ENCODE measurements at places on chromosomes 2 and 18.

DNA sequence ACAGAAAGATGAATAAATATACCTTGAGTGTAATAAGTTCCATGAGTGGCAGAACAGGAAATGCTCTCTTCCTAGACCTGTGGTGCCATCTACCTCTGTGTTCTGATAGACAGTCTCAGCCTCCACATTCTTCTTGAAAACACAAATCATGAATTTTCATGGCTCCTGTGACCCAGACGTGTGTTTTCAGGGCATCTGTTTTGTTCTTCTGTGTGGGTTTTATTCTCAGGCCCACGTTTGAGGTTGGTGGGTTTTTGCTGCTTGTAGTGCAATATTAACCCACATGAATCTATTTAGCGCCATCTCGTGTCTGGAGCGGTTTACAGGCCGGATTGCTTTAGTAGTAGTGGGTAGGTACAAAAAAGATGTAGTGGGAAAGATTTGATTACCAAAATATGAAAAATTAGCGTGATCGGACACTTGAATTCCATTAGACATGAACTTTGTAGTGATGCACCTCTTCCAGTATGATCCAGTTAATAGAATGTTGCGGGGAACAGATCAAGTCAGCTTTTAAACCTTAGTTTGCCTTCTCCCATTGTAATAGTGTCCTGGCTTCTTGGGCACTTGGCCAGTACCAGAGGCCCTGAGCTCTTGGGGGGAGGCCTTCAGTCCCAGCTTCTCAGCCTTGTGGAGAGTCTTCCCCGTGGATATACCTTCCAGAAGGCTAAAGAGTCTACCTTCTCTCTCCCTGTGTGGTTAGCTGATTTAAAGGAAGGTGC, 256.5 kb downstream of the TPGS2 start:
- DNase-seq: no peak

- no peak for DNase-seq
Observed at GRCh38 chr2:158094487-158095092, 7.1 kb upstream of the UPP2 start.

GRCh38 chr2:57182916-57183315, 863.7 kb upstream of the VRK2 start:
- DNase-seq: no peak

GRCh38 chr2:19733951-19734425, 167.8 kb downstream of the TTC32 start:
- no peak for DNase-seq

GRCh38 chr2:170222298-170222697, 44.4 kb downstream of the MYO3B start:
- no peak for DNase-seq

GRCh38 chr2:141889788-141890187, 241.0 kb downstream of the LRP1B start:
- DNase-seq: no peak

- no peak for DNase-seq
Observed at GRCh38 chr2:129565551-129566109, 413.8 kb upstream of the RAB6C start.

DNA sequence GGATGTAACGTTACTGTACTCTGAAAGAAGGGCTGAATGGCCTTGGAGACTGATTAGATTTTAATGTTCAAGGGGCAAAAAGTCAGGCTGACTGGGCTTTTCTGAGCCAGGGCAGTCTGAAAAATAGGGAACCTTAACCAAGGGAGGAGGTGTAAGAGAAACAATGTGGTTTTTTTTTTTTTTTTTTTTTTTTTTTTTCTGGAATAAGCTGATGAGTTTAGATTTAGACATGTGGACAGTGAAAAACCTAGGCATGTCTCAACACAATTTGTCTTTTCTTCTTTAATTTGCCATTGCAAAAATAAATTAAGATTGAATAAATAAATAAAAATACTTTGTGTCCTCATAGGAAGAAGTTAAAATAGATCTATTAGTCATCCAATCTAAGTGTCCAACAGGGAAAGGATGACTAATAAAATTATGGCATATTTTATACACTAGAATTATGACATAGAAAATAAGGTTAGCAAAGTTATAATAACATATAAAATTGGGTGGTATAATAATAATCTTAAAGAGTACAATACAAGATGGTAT, 237.6 kb upstream of the TRIB2 start:
- DNase-seq: peak; percentile 14

DNA sequence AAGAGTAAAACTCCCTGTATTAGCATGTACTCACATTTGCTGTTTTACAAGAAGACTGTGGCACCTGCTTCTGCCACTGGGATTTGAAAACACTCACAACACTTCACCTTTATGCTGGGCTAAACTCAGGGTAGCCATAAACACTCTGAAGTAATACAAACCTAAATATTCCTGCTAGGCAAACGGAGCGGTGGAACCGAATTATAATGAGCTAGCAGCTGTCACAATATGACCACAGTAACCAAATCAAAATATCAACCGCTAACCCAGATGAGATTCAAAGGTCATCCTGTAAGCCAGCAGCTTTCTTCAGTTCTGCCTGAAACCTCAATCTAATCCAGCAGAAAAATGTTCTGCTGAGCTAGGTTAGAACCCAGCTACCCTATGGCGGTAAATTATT, 132.1 kb downstream of the TCF4 start:
- no peak for DNase-seq

- DNase-seq: no peak
Observed at GRCh38 chr2:180456801-180457200, 449.7 kb upstream of the CWC22 start.

DNA sequence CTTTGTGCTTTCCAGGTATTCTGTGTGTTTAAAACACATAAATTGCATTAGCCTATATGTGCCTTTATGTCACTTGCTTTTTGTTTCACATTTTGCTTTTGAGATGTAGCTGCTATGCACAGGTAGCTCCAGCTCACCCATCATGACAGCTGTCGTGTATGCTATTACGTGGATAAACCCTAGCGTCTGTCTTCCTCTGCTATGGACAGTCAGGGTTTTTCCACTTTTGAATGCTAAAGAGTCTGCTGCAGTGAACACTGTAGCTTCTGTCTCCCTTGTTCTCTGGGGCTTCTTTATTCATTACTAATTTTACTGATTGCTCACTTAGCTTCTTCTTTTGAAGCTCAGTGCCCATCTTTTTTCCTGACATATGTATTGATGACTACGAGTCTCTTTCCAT, 24.7 kb upstream of the MBP start:
- no peak for DNase-seq

- peak; percentile 75 for DNase-seq
Observed at GRCh38 chr2:218894151-218894879, 13.7 kb downstream of the WNT10A start.

GRCh38 chr2:39094717-39095363, 26.0 kb downstream of the SOS1 start:
- DNase-seq: peak; percentile 66

GRCh38 chr18:62751341-62751821, 36.0 kb downstream of the PHLPP1 start:
- DNase-seq: no peak

DNA sequence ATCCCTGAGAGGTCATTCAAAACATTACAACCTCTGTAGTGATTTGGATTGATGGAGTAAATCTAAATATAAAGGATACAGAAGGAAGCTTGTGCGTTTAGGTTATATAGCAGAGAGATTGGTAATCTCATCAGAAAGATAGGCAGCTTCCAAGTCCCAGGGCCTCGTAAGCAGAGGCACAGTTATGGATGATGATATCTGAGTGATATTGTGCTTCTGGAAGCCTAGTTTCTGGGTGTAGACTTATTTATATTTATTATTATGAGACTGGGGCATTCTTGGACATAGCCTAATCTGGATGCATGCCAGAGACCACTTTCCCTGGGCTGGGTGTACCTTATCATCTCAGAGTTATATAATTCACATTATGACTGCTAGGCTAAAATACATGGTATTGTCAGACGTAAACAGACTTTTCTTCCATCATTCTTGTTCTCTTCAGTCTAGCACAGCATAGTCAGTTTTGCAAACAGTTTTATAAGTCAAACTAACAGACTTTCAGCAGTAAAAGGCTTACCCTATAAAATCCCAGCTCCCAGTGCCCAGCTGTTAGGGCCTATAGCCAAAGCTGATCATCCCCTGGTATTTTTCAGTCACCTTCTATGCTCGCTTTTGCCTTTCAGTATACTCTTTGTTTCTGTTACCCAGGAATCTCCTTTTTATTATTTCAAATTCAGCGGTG, 47.9 kb downstream of the RAB3GAP1 start:
- DNase-seq: no peak

GRCh38 chr2:199278099-199278498, 179.6 kb downstream of the SATB2 start:
- DNase-seq: peak; percentile 2

- DNase-seq: no peak
Observed at GRCh38 chr2:237624565-237624964, 2.8 kb upstream of the LRRFIP1 start.

GRCh38 chr2:43333656-43334144, 107.3 kb upstream of the ZFP36L2 start:
- peak; percentile 79 for DNase-seq

DNA sequence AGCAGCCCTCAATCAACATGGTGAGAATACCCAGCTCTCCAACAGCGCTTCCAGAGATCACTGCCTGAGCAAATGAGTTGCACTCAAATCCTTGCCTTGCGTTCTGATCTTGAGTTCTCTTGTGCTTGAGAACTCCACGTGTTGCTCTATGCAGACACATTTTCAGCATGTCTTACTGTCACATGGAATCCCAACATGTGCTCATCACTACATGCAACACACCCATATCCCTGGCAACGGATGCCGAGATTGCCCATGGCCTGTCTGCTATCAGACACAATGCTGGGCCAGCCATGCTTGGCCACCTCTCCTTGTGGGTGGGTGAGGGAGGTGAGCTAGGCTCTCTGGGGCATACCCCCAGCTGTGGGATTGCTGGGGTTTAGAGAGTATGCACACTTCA, 91.9 kb upstream of the LDAH start:
- DNase-seq: no peak

- DNase-seq: peak; percentile 68
Observed at GRCh38 chr2:202237787-202238233, 587 bp downstream of the SUMO1 start.

DNA sequence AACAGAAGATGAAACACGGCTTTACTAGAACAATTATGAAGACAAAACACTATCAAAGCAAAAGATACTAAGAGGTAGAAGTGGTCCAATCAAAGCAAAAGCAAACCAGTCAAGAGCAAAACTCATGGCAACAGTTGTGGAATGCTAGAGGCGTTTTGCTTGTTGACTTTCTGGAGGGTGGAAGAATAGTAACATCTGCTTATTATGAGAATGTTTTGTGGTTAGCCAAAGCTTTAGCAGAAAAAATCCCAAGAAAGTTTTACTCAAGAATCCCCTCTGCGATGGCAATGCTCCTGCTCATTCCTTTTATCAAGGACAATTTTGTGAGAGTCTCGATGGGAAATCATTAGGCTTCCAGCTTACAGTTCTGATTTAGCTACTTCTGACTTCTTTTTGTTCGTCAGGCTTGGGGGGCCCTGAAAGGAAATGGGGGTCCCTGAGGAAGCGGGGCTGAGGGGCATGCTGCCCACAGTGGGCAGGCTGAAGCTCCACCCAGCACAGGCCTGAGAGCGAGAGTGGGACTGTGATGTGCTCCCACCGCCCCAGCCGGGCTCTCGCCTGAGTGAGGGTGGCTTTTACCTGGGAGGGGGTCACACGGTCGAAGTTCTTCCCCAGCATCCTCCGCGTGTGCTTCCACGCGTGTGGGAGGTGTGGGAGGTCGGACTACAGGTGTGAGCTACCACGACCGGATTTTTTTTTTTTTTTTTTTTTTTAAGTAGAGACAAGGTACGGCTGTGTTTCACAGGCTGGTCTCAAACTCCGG, 49.0 kb upstream of the MC4R start:
- DNase-seq: no peak
